ENCODE measurements at places on chromosomes 12 and 14.
A peak's percentile ranks its signal among the peaks of the same experiment; 100 is the strongest.

DNA sequence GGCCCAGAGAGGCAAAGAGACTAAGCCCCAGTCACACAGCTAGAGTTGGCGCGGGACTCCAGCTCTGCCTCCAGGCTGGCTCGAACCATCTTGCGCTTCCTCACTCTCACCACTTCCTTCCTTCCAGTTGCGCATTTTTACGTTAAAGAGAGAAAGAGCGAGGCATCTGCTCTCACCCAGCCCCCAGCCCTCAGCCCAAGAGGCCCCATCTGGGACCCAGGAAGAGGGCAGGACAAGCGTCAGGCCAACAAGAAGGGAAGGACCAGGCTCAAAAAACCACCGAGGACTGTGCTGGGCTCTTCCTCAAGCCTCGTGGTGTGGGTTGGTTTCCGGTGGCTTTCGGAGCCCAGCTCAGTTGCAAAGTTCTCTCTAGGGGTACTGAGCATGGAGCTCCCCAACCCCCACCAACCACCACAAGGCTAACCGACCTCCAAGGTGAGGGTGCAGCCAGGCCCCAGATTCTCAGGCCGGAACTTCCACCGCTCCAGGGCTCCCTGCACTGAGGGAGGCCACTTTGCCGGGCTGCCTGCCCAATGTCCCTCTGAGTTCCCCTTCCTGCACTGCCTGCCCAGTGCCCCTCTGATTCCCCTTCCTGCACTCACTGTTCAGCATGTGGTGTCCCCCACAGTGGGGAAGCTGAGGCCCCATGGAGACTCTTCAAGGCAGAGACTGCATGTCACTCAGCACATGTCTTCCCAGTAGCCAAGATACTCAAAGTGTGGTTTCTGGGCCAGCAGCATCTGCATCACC, 35.9 kb downstream of the TESC start:
- no peak for DNase-seq

GRCh38 chr12:6772726-6773589, 638 bp downstream of the LAG3 start:
- DNase-seq: no peak

- no peak for DNase-seq
These were observed 21.6 kb upstream of the CDK2AP1 start for GRCh38 chr12:123293178-123293760.

GRCh38 chr14:94027566-94028449, 1.7 kb downstream of the OTUB2 start:
- DNase-seq: no peak

- DNase-seq: no peak
These were observed 43.6 kb upstream of the DDX11 start for GRCh38 chr12:31029916-31030562.

- peak; percentile 29 for DNase-seq
These were observed 31.2 kb downstream of the TAS2R7 start for GRCh38 chr12:10771132-10771733.

DNA sequence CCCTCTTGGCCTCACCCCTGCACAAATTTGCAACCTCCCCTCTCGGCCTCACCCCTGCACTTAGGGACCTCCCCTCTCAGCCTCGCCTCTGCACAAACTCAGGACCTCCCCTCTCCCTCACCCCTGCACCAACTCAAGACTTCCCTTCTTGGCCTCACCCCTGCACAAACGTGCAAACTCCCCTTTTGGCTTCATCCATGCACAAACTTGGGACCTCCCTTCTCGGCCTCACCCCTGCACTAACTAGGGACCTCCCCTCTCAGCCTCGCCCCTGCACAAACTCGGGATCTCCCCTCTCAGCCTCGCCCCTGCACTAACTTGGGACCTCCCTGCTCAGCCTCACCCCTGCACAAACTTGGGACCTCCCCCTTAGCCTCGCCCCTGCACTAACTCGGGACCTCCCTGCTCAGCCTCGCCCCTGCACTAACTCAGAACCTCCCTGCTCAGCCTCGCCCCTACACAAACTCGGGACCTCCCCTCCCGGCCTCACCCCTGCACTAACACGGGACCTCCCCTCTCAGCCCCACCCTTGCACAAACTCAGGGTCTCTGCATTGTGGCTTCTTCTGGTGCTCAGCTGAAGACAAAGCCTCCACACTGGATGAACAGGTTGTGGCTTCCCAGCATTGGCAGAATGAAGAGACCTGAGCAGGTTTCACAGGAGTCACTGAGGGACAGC, 11.0 kb upstream of the GOLGA3 start:
- DNase-seq: no peak

DNA sequence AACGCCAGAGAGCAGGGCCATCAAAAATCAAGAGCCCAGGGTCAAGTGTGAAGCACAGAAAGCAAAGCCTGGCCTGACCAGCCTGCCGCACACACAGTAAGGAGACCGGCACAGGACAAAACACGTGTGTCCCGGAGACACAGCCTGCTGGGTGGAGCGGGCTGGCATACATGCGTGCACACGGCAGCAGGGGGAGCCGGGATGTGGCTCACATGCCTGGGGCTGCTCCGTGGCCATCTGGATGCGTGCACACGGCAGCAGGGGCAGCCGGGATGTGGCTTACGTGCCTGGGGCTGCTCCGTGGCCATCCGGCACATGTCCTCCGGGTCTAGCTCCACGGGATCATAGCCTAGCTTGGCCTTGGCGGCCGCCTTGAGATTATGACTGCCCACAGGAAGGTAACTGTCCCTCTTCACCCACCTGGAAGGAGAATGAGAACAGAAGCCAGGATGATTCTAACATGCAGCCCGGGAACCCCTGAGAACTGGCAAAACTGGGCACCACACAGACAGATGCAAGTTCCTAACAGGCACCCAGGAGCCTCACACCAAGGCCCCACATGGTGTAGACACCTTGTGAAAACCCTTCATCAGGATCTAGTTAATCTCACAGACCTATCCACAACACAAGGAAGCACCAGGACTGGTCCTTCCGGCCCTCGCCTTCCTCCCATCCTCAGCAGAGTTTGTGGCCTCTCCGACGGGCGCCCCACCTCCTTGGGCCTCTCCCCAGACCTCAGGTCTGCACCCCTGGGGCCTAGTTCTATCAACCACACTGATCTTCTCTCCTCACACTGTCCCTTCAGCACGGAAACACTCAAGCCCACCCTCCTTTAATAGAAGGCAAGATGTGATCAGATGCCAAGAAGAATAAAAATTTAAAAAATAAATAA, 13.6 kb downstream of the POLE start:
- no peak for DNase-seq

DNA sequence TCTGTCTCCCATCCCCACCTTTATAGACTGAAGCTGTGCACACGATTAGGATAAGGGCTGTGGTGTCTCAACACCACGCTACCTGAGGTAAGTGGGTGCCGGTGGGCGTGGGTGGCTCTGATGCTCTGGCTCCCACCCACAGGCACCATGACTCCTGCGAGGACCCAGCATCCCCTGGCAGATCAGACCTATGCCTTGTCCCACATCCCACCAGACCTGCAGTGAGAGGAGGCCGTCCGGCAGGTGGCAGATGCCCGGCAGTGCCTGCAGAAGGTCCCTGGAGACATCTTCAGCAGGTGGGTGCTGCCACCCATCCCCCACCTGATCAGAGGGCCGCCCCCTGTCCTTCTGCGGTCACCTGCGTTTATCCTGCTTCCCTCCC, 104.4 kb upstream of the PRB2 start:
- no peak for DNase-seq

GRCh38 chr12:115185506-115185905, 501.5 kb upstream of the TBX3 start:
- peak; percentile 18 for DNase-seq

DNA sequence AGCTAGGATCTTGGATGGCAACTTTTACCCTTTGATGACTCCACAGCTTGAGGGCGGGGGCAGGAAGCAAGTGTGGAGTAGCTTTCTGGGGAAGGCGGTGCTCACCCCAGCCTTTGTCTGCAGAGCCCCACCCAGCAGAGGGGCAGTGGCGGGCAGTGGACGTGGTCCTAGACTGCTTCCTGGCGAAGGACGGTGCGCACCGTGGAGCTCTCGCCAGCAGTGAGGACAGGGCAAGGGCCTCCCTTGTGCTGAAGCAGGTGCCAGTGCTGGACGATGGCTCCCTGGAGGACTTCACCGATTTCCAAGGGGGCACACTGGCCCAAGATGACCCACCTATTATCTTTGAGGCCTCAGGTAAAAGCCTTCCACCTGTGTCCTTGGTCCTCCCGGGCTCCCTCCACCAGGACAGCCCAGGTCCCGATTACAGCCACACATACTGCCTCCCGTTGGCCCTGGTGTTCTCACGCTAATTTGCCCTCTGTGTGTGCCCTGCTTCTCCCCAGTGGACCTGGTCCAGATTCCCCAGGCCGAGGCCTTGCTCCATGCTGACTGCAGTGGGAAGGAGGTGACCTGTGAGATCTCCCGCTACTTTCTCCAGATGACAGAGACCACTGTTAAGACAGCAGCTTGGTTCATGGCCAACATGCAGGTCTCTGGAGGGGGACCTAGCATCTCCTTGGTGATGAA, 1.2 kb downstream of the TAPBPL start:
- DNase-seq: no peak

- no peak for DNase-seq
These were observed 1.9 kb downstream of the ATP6V0A2 start for GRCh38 chr12:123713823-123714585.

- DNase-seq: no peak
These were observed 40.0 kb downstream of the MYBPC1 start for GRCh38 chr12:101634724-101635123.

- no peak for DNase-seq
These were observed 40.3 kb downstream of the CFAP251 start for GRCh38 chr12:121958541-121959240.

DNA sequence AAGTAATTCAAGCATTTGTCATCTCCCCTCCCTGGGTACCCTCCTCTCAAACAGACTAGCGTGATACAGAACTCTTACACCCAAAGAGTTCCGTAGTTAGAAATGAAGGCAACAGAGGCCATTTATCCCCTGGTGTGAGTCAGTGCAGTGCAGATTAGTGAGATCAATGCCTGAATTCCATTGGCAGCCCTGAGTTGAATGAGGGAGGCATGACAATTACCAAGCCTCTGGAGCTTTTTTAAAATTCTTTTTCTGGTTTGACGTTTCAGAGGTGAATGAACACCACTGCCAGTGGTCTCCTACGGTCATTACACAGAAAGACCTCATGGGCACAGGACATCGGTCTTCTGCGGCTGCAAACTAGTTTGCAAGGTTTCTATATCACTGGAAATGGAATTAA, 94.4 kb downstream of the PRIMA1 start:
- DNase-seq: no peak

DNA sequence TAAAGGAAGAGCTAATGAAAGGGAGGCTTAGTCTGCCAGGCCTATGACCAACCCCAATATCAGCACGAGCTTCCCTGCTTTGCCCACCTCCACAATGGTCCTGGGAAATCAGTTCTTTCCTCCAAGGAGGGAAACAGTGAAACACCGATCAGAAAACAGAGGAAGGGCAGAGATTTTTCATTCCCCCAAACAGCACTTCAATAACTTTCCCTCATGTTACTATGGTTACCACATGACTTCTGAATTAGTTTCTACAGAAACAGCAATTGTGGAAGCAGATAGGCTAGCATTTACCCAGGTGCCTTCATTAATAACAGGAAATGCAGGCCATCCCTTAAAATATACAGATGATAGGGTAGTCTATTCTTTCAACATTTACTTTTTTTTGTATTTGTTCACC, 35.9 kb downstream of the TRIM9 start:
- no peak for DNase-seq

GRCh38 chr14:101124815-101125214, 221.3 kb upstream of the RTL1 start:
- no peak for DNase-seq

DNA sequence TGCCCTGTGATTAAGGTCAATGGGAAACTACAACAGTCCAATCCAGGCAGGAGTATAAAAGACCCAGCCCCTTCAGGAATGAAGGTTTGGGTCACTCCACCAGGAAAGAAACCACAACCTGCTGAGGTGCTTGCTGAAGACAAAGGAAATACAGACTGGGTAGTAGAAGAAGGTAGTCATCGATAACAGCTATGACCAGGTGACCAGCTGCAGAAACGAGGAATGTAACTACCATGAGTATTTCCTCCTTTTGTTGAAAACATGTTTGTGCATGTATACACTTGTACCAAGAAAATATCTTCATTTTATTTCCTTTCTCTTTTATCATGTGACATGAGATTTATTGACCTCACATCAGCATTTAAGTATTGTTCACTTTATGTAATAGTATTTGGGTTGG, 409.1 kb downstream of the FOXG1 start:
- DNase-seq: no peak

GRCh38 chr12:62258941-62259630, 1.1 kb upstream of the USP15 start:
- no peak for DNase-seq

- DNase-seq: no peak
These were observed 4.4 kb downstream of the WSCD2 start for GRCh38 chr12:108133482-108133881.

DNA sequence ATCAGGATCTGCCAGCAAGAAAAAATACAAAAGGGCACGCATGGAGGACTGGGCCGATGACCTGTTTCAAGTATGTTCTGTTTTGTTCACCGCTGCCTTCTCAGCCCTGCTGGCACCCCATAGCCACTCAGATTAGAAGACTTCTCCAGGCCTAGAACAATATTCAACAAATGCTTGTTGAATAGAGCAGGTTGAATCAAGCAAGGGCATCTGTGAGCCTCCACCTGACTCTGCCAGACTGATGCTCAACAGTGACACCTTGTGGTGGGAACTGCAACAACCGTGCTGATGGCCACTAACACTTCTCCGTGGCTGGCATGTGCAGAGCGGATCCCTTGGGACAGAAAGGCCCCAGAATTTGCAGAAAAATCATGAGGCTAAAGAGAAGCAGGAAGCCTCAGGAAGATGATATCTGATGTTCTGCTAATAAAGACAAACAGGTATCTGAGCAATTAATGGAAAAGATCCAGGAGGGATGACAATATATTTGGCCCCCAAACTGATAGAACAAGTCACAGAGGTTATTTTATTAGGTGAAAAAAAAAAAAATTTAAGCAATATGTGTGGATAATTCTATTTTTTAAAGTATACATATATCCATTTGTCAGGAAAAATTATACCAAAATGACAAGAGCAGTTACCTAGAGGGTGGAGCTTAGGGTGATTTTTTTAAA, 114.3 kb downstream of the KSR2 start:
- DNase-seq: no peak

GRCh38 chr14:29898470-29898869, 29.2 kb downstream of the PRKD1 start:
- DNase-seq: no peak

DNA sequence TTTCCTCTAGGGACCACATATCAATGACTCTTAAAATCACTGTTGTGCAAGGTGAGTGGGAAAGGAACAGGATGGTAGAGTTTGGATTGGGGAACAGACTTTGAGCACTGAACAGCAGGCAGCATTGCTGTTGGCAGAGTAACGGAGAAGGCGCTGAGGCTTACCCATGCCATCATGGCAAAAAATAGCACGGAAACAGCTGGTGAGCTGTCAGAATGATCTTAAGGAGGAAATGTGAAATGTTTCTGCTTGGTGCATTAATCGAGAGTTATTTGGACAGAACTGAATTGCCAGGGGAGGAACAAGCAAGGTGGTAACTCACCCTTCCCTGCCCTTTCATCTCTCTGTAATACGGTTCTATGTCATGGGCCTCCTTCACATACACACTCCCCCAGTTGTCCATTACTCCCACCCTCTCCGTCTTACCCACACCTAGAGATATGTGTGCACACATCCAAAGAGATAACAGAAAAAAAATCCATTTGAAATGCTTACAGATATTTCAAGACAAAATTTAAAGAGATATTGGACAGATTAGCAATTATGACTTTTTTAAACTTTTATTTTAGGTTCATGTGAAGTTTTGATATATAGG, 572.5 kb downstream of the DIO2 start:
- DNase-seq: no peak

Data from fibroblast of gingiva (primary cell).